ENCODE measurements at places on chromosomes 2 and 18. TPM values are rescaled to one million over a fixed set of nuclear protein-coding genes. Genes with fewer than 3 reads are reported as not detected.

POTEJ gene
- polyA plus RNA-seq: not detected

ANKRD30BL gene
- polyA plus RNA-seq: not detected

SLC8A1 gene
- 46.1 TPM for polyA plus RNA-seq

DSC1 gene
- polyA plus RNA-seq: 0.44 TPM

SLC5A7 gene
- 0.07 TPM for polyA plus RNA-seq

EPHA4 gene
- polyA plus RNA-seq: 3.4 TPM

VWA3B gene
- polyA plus RNA-seq: 0.07 TPM

RMDN2 gene
- 4.4 TPM for polyA plus RNA-seq

ECEL1 gene
- polyA plus RNA-seq: 1.5 TPM

UNC80 gene
- not detected for polyA plus RNA-seq

MFSD2B gene
- polyA plus RNA-seq: 0.07 TPM

NPHP1 gene
- polyA plus RNA-seq: 9.0 TPM

PID1 gene
- 4.6 TPM for polyA plus RNA-seq

RIT2 gene
- not detected for polyA plus RNA-seq

MYL12B gene
- polyA plus RNA-seq: 292 TPM

FBXO15 gene
- polyA plus RNA-seq: 0.14 TPM

SMYD5 gene
- 17.0 TPM for polyA plus RNA-seq

ZNF892 gene
- polyA plus RNA-seq: 1.3 TPM

FBXO41 gene
- polyA plus RNA-seq: 0.51 TPM

NOSTRIN gene
- 11.6 TPM for polyA plus RNA-seq

POTEI gene
- polyA plus RNA-seq: not detected

Measured in heart right ventricle (tissue), 16 donors.